ENCODE measurements at places on chromosomes 2 and 18. TPM values are rescaled to one million over a fixed set of nuclear protein-coding genes. Genes with fewer than 3 reads are reported as not detected.
A peak's percentile ranks its signal among the peaks of the same experiment; 100 is the strongest.

- no peaks in the 10 kb centered on the region for H3K36me3 ChIP-seq
- peaks cover 10% of the 10 kb centered on the region for H3K4me1 ChIP-seq
- H3K4me3 ChIP-seq, result no peak overlapping the region
- H3K27ac ChIP-seq, result no peak overlapping the region
Observed at GRCh38 chr2:8225266-8225665, 456.6 kb upstream of the ID2 start.

DNA sequence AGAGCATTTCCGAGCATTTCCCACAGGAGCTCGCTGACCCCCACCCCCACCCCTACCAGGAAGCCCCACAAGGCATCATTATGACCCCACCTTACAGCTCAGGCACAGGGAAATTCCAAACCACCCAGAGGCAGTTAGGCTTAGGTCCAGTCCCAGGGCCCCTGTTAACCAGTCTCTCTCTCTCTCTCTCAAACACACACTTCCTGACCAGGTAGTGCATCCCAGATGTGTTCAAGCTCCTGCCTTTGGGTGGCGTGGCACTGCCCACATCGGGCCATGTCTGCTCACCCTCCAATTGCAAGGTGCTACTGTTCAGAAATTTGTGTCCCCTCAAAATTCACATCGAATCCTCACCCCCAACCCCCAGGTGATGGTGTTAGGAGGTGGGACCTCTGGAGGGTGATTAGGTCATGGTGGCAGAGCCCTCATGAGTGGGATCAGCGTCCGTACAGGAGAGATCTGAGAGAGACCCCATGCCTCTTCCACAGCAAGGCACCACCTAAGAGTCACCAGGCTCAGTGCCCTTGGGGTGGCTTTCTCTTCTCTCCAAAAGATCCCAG lies 8.8 kb downstream of the COPS9 start:
- no peaks in the 10 kb centered on the region for H3K4me1 ChIP-seq
- H3K27ac ChIP-seq, result no peak overlapping the region
- H3K36me3 ChIP-seq, result peaks cover 30% of the 10 kb centered on the region
- H3K27me3 ChIP-seq, result peaks cover 1% of the 10 kb centered on the region
- no peak for DNase-seq

- H3K4me3 ChIP-seq, result no peak overlapping the region
- H3K36me3 ChIP-seq, result no peaks in the 10 kb centered on the region
- H3K4me1 ChIP-seq, result no peaks in the 10 kb centered on the region
Observed at GRCh38 chr2:19723021-19723420, 178.8 kb downstream of the TTC32 start.

DNA sequence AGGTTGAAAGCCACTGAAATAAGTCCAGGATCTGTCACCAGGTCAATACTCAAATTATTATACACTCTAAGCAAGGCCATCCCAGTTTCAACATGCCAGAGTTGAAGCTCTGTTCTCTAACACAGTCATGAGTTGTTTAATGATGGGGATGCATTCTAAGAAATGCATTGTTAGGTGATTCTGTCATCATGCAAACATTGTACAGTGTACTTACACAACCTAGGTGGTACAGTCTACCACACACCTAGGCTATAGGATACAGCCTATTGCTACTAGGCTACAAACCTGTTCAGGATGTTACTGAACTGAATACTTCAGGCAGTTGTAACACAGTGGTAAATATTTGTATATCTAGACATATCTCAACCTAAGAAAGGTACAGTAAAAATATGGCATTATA lies 162.2 kb downstream of the BAZ2B start:
- no peak overlapping the region for H3K4me3 ChIP-seq
- DNase-seq, result no peak
- H3K4me1 ChIP-seq, result peaks cover 12% of the 10 kb centered on the region
- no peaks in the 10 kb centered on the region for H3K36me3 ChIP-seq
- H3K27me3 ChIP-seq, result peaks cover 4% of the 10 kb centered on the region

DNA sequence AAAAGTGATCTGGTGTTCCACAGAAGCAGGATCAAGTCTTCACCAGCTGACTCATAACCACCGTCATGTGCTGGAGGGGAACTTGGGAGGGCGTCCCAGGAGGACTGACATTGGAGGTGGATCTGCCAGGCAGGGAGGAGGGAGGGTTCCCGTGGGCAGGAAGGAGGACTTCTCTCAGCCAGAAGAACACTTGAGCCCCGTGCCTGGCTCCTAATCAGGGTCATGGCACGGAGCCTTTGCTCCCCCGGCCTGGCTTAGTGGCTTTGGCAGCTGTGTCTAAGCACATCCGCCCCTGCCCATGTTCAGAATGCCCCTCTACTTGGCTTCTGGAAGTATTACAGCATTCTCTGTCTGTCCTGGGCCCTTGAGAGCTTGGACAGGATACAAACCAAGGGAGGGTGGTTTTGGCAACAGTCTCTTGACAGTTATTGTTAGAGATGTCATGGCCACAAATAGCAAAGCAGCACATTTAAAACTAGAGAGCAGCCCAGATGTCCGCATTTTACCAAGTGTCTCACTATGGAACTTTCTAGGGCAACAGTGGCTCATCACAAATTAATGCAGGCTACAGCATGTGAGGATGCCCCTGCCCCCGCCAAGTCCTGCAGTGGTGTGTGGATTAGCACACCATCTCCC lies 11.5 kb downstream of the PPP1R7 start:
- peaks cover 17% of the 10 kb centered on the region for H3K36me3 ChIP-seq
- no peak overlapping the region for H3K27ac ChIP-seq
- H3K4me3 ChIP-seq, result no peak overlapping the region
- H3K27me3 ChIP-seq, result peaks cover 3% of the 10 kb centered on the region
- DNase-seq, result no peak

SLC1A4 gene
- total RNA-seq, result 41.4 TPM

TNP1 gene
- not detected for total RNA-seq

DNA sequence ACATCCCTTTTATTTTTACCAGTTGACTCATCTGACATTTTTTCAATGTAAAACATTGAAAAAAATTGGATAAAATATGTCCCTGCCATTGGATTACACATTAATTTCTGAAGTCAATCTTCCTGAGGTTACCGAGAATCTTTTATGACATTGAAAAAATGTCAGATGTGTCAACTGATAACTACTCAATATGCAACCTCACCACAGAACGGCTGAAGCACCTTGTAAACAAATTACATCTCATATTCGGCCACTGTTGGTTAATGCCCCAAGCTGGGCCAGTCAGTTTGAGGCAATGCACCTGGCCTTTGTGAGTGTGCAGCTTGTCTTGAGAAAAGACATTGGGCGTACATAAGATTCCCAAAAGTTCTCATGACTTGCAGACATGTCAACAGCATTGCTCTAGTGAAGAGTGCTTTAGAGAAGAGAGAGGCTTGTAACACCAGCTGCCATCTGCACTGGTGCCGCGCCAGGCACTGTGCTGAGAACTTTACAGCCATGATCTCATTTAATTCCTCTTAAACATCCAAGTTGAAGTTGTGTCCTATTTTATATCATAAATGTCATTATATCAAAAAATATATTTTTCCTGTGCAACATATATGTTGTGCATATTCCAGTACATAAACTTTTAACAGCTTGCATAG lies 112.7 kb upstream of the SLC35G4 start:
- DNase-seq, result no peak
- H3K27me3 ChIP-seq, result no peaks in the 10 kb centered on the region
- H3K4me1 ChIP-seq, result peaks cover 3% of the 10 kb centered on the region
- no peaks in the 10 kb centered on the region for H3K36me3 ChIP-seq
- no peak overlapping the region for H3K27ac ChIP-seq

DNA sequence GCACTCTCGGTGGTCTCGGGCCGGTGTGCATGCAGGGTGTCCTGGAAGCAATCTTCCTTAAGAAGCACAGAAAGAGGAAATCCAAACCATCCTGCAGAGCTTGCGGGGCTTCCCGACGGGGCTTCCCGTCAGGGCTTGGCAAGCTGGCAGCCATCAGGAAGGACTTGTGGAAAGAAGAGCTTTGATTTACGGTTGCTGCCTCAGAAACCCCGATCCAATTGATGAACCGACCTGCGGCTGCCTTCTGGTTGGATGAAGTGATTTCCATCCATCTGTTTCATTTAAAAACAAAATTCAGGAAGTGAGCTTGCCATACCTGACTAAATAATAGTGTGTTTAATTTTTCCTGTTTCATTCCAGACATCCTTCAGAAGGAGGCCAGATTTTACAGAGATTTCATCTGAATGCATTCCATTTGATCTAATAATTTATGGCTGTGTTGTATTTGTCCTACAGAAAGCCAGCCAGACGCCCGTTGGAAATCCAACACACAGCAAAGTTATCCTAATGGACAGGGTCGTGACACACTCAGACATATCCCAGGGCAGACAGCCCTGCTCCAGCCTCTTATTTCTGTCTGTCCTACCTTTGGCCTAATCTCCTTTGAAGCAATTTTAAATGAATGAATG lies 141.3 kb downstream of the SEPTIN10 start:
- peak overlapping the region; percentile 2 for H3K27ac ChIP-seq
- H3K27me3 ChIP-seq, result peaks cover 7% of the 10 kb centered on the region
- H3K4me1 ChIP-seq, result peaks cover 21% of the 10 kb centered on the region
- no peak overlapping the region for H3K4me3 ChIP-seq

DNA sequence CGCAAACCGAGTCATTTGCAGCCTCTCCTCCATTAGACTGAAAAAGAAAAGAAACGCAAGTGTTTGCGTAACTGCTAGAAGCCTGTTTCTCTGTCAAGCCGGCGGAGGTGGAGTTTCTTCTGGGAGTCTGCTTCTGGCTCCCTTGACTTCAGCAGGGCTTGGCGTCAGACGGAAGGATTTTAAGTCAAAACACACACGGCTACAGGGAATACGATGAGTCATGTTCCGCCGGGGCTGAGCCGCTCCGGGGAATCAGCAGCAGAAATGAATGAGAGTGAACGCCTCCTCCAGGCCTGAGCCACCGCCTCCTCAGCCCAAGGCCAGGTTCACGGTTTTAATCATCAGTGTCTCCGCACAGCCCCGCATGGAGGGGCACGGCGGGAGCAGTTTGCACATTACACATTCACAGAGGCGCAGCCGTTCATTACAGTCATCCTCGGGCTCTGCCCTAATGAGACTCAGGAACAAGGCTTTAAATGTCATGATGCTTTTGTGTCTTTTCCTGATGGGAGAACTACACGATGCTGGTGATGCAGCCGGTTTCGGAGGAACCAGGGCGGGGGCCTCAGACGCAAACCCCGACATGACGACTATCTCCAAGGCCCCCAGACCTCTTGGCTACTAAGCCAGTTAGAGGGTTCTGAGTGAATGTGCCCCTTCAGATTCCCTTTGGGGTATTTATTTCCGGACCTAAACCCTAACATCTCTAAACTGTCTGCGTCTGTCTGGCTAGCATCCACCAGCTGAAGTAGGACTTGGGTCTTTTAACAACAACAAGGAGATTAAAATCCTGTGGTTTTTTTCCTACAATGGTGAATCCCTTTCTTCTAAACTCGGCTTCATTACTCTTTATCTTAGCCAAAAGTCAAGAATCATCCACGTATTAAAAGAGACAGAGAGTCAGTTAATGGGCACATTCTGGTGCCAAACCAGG lies 11.1 kb upstream of the SCG2 start:
- no peaks in the 10 kb centered on the region for H3K36me3 ChIP-seq
- peak overlapping the region; percentile 52 for H3K27ac ChIP-seq
- H3K4me3 ChIP-seq, result peak overlapping the region; percentile 49
- H3K27me3 ChIP-seq, result peaks cover 6% of the 10 kb centered on the region
- DNase-seq, result peak; percentile 41

GRCh38 chr18:77111951-77112746 lies 20.4 kb downstream of the MBP start:
- H3K4me1 ChIP-seq, result peaks cover 55% of the 10 kb centered on the region
- peaks cover 3% of the 10 kb centered on the region for H3K36me3 ChIP-seq
- no peak for DNase-seq
- H3K27me3 ChIP-seq, result peaks cover 21% of the 10 kb centered on the region
- H3K27ac ChIP-seq, result peak overlapping the region; percentile 82

- no peaks in the 10 kb centered on the region for H3K4me1 ChIP-seq
- peaks cover 3% of the 10 kb centered on the region for H3K27me3 ChIP-seq
- H3K36me3 ChIP-seq, result peaks cover 11% of the 10 kb centered on the region
- no peak overlapping the region for H3K4me3 ChIP-seq
- DNase-seq, result no peak
- H3K27ac ChIP-seq, result no peak overlapping the region
Observed at GRCh38 chr2:170737406-170737805, 22.3 kb downstream of the SP5 start.

DNA sequence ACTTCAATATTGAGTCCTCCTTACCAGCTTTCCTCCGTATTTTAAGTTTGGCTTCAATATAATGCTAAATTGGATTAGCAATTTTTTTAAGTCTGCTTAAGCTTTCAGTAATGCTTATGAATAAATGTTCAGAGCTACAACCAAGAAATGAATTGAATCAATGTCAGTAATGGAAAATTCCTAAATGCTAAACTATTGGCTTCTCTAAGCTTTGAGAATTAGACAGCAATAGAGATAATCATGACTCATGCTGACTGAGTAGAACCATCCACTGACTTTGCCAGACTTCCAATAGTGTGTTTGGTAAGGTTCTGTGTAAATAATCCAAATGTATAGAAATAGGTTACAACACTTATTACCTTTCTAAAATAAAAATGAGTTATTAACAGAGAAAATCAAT lies 8.9 kb upstream of the PDE1A start:
- no peak for DNase-seq
- H3K27ac ChIP-seq, result no peak overlapping the region
- no peaks in the 10 kb centered on the region for H3K36me3 ChIP-seq
- peaks cover under 1% of the 10 kb centered on the region for H3K27me3 ChIP-seq
- no peak overlapping the region for H3K4me3 ChIP-seq
- H3K4me1 ChIP-seq, result peaks cover 5% of the 10 kb centered on the region

ANO7 gene
- 16.1 TPM for total RNA-seq

MROH2A gene
- total RNA-seq, result 0.31 TPM

DNA sequence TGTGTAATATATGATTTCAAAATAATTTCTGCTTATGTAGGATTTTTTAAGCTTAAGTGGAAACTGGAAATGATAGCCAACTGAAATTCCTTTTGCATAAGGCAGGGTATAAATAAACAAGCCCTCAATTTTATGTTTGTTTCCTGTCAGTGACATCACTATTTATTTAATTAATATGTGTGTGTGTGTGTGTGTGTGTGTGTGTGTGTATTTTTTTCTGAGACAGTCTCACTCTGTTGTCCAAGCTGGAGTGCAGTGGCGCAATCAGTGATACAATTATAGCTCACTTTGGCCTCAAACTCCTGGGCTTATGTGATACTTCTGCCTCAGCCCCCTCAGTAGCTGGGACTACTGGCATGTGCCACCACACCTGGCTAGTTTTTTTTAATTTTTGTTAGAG lies 29.3 kb upstream of the CYP20A1 start:
- H3K4me1 ChIP-seq, result no peaks in the 10 kb centered on the region
- H3K36me3 ChIP-seq, result peaks cover 15% of the 10 kb centered on the region
- no peak overlapping the region for H3K4me3 ChIP-seq
- H3K27ac ChIP-seq, result no peak overlapping the region

GRCh38 chr2:269356-270030 lies 4.7 kb downstream of the ACP1 start:
- H3K27ac ChIP-seq, result no peak overlapping the region
- peaks cover 24% of the 10 kb centered on the region for H3K4me1 ChIP-seq
- H3K27me3 ChIP-seq, result peaks cover 7% of the 10 kb centered on the region
- no peak for DNase-seq
- no peak overlapping the region for H3K4me3 ChIP-seq

DNA sequence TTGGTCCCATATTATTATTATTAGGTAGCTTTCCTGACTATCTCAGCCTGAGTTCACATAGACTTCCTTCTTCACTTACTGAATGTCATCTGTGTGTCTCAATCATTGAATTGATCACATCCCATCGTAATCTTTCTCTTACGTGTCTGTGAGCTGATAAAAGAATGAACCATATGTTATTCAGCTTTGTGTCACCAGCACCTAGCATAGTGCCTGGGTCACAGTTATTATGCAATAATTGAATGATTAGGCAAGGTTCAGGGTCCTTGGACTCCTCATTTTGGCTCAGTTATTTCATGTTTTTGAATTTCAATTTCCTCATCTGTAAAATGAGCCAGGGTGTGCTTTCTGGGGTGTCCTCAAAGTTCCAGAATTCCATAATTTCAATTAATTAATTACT lies 107.2 kb downstream of the ZEB2 start:
- peaks cover 5% of the 10 kb centered on the region for H3K4me1 ChIP-seq
- H3K27ac ChIP-seq, result no peak overlapping the region
- H3K27me3 ChIP-seq, result peaks cover 5% of the 10 kb centered on the region
- H3K4me3 ChIP-seq, result no peak overlapping the region
- no peak for DNase-seq

All from endothelial cell (in vitro differentiated cells).